Upper lobe of right lung (tissue), 1 donor: ENCODE measurements at places on chromosomes 4 and X. TPM values are rescaled to one million over a fixed set of nuclear protein-coding genes. Genes with fewer than 3 reads are reported as not detected.

FGG gene
- total RNA-seq, result 515 TPM

TLR10 gene
- total RNA-seq, result 0.78 TPM

WAS gene
- 25.3 TPM for total RNA-seq

COX7B gene
- 174 TPM for total RNA-seq

MTMR8 gene
- total RNA-seq, result 1.9 TPM

SSX4B gene
- total RNA-seq, result not detected

ADH4 gene
- 0.38 TPM for total RNA-seq

NPY2R gene
- not detected for total RNA-seq

MAGEA4 gene
- not detected for total RNA-seq

TENT5D gene
- not detected for total RNA-seq

VSIG4 gene
- 237 TPM for total RNA-seq

NOX1 gene
- not detected for total RNA-seq

SLC25A4 gene
- 40.3 TPM for total RNA-seq

HNRNPDL gene
- 167 TPM for total RNA-seq
